IPS-NIHi11 (cell line): ENCODE measurements at places on chromosomes 12 and 14.

GRCh38 chr12:27515671-27516070 is 8.3 kb upstream of the PPFIBP1 start:
- peak; percentile 43 for DNase-seq

DNA sequence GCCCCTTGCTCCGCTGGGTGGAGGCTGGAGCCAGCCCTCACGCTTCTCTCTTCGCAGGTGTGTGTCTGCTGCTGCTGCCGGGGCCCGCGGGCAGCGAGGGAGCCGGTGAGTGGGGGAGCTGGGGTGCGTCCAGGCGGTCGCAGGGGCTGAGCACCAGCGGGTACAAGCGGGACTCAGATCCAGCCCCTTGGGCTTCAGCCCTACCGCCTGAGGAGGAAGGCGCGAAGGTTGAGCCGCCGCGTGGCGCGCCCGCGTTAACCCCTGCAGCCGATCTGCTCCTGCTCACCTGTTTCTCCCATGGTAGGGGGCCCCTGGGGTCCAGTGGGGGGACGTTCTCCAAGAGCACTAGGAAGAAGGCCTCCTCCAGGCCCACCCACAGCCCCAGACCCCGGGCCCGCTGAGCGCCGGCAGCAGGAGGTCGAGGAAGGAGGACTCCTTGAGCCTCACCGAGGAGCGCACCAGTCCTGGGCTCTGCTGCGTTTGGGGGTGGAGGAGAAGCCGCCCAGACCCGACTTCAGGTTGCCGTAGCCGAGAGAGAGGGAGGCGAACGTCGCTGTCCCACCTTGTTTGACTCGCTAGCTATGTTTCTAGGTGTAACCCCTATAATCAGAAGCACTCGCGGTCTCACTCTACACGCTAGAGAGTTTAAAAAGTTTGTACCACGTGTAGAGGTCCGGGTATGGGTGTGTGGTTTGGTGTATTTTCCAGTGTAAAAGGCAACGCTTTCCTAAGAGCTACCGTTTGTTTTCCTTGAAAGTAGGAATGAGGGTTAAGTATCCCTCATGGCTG is 834 bp downstream of the COCH start:
- peak; percentile 37 for DNase-seq

DNA sequence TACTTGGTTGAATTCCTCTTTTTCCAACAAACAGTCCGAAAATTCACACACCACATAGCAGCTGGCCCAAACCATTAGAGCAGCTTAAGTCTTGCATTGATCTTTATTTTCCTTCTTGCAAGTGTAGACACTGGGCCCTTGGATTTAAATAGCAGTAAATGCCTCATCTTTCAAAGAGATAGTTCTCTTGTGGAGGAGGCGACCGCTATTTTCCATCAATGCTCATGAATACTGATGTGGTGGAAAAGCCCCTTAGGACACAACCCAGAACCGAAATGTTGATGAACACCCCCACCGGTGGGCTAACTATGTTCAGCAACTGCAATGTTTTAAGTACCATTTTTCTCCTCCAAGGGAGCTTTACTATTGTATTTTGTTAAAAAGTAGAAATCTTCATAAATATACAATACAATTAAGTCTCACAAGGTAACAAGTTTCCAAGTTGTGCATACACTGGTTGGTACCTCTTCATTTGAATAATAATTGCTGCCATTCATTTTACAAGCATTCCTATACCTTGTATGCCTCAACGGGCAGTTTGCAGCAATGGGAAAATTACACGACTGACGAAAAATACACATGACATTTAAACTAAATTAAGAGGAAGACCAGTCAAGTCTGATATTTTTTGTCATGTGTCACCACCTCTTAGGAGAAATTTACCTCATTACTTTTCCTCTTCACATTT is 18.0 kb downstream of the NIN start:
- no peak for DNase-seq

- DNase-seq: no peak
These were observed 73.3 kb downstream of the B4GALNT3 start for GRCh38 chr12:532908-533565.

GRCh38 chr14:23120541-23121251 is 1.6 kb upstream of the CEBPE start:
- peak; percentile 94 for DNase-seq

DNA sequence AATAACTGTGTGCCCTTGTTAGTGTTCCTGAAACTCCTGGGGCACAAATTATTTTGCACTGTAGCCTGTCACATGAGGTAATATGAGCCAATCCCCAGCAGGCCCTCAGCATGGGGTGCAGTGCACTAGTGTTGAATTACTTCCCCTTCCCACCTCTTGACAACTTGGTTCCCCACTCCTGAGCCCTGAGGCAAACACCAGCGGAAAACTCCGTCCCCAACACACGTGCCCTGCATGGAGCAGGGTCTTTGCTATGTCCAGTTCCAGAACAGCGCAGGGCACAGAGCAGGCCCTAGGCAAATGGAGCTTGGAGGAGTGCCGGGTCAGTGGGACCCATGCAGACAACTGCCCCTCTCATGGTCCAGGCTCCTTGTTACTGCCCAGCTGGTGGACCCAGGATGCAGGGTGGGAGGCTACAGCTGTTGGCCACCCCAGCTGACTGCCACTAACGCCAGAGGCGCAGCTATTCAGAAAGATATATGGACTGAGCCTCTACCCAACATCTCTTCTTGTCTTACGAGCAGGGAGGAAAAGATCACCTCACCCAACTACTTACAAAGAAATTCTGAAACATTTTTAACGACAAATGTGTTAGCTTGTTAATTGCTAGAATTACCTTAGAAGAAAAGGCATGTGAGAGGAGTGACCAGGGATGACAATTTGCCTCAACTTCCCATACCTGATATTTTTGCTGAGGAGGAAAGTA is 71.6 kb downstream of the NT5DC3 start:
- peak; percentile 45 for DNase-seq

DNA sequence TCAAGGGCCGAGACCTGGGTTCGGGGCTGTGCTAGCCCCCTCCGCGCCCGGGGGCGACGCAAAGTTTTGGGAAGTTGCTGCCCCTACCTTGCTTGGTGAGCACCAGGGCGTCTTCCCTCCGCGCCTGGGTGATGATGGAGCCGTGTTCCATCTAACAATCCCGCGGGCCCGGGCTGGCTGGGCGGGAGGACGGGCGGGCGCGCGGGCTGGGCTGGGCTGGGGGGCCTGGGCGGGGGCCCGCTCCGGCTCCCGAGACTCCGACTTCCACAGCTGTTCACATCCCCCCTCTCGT is 298 bp downstream of the CTDSP2 start:
- DNase-seq: no peak

GRCh38 chr12:6376079-6376869 is 911 bp upstream of the SCNN1A start:
- DNase-seq: peak; percentile 87

DNA sequence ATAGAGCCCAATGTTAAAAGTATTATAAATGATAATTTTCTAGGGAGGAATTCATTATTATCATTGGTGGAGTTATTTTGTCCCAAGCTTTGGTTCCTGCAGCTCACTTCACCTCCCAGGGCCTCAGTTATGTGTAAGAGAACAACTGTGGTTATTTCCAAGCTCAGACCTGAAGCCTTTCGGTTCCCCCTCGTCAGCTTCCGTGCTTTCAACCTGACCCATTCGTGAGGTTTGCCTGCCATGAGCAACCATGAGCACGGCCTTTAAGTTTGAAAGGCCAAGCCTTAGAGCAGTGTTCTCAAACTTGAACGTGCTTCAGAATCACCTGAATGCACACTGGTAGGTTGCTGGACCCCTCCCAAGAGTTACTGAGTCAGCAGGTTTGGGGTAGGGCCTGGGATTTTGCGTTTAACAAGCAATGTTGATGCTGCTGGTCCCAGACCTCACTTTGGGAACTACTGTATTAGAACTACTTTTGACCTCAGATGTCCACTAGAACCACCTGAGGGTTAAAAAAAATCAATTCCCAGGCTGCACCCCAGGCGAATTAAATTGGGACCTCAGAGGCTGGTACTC is 133.0 kb upstream of the PRMT8 start:
- DNase-seq: no peak

DNA sequence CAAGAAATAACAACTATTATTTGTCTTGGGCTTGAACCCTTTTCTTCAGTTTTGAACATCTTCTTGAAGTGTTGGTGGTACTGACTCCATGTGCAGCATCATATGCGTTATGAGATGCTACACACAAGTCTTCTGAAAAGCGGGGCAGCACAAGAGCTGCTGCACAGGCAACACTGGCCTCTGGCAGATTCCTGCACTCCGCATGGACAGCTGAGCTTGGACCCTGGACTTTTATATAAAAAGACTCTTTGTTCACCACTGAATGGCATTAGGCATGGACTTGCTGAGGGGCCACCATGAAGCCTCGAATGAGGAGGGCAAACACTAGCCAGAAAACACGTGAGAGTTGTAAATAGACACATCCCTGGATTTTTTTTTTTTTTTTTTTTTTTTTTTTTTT is 210.8 kb upstream of the NPAS3 start:
- no peak for DNase-seq

DNA sequence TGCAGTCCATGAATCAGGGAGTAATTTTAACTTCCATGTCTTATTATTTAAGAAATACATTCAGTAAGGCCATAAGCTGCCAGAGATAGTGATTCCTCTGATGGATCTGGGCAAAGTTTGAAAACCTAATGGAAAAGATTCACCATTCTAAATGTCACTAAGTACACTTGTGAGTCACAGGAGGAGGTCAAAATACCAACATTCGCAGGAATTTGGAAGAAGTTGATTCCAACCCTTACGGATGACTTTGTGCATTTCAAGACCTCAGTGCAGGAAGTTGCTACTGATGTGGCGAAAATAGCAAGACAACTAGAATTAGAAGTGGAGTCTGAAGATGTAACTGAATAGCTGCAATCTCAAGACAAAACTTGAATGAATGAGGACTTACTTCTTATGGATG is 69.8 kb downstream of the OSBPL8 start:
- no peak for DNase-seq

GRCh38 chr14:79279645-79280597 is 931.4 kb downstream of the DIO2 start:
- no peak for DNase-seq

DNA sequence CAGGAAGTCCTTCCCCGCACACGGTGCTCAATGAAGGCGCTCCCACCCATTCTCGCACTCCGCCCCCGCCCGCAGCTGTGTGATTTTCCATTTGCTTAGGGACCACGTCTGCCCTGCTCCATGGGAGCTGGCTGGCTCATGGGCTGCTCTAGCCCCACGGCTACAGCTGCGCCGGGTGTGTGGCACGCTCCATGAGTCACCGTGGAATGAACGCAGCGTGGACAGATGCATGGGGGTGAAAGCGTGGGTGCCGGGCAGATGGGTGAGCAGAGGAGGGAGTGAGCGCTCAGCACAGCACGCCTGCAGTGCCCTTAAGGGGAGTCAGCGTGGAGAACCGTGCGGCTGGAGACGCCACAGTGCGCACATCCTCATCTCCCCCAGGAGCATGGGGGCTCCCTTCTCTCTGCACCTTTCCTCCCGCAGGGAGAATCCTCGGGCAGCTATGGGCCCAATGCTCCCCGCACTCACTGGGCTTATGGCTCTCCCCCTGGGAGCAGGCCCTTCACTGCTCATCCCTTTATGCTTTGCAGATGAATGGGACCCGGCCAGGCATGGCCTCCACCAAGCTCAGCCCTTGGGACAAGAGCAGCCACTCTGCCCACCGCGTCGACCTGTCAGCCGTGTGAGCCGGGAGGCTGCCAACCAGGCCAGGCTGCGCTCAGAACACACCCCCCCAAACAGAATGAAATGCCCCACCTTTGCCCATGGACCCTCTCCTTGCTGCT is 185.1 kb downstream of the ADGRD1 start:
- DNase-seq: no peak
